ENCODE measurements at places on chromosomes 1 and 21. TPM values are rescaled to one million over a fixed set of nuclear protein-coding genes. Genes with fewer than 3 reads are reported as not detected.

The CCDC28B gene
- 2.0 TPM for total RNA-seq

The PGBD2 gene
- 4.2 TPM for total RNA-seq

The CD247 gene
- total RNA-seq = 0.15 TPM

The GCSAML gene
- total RNA-seq = not detected

The C1QA gene
- not detected for total RNA-seq

The PTPN7 gene
- not detected for total RNA-seq

The RAB3B gene
- total RNA-seq = 9.1 TPM

The FNDC5 gene
- 0.75 TPM for total RNA-seq

The B3GALT6 gene
- 17.5 TPM for total RNA-seq

The TSPAN1 gene
- total RNA-seq = 2.3 TPM

The LSM10 gene
- total RNA-seq = 49.9 TPM

The PLA2G2F gene
- total RNA-seq = not detected

The SCNM1 gene
- total RNA-seq = 45.7 TPM

The ANGPTL1 gene
- total RNA-seq = not detected

The RPTN gene
- not detected for total RNA-seq

The CLDN8 gene
- total RNA-seq = not detected

The CELA2A gene
- not detected for total RNA-seq

The FTCD gene
- 0.08 TPM for total RNA-seq

The EDN2 gene
- 2.8 TPM for total RNA-seq

The FMO4 gene
- 1.2 TPM for total RNA-seq

The WLS gene
- 16.7 TPM for total RNA-seq

The TCHHL1 gene
- total RNA-seq = not detected

The FRRS1 gene
- total RNA-seq = 2.2 TPM

The FCGR2B gene
- not detected for total RNA-seq

The ARHGAP30 gene
- total RNA-seq = 0.09 TPM

The KCNE2 gene
- total RNA-seq = not detected

The CRYBG2 gene
- 1.7 TPM for total RNA-seq

The CRNN gene
- total RNA-seq = not detected

The CZIB gene
- 30.5 TPM for total RNA-seq

The EPHA8 gene
- not detected for total RNA-seq

The SEC16B gene
- 0.83 TPM for total RNA-seq

The INTS7 gene
- 22.6 TPM for total RNA-seq

The ASPM gene
- 30.2 TPM for total RNA-seq

The RAB42 gene
- 2.1 TPM for total RNA-seq

The AMY1C gene
- not detected for total RNA-seq

The SLC16A4 gene
- 41.1 TPM for total RNA-seq

The SPRR2G gene
- total RNA-seq = not detected

The FCRL1 gene
- not detected for total RNA-seq

The ECM1 gene
- total RNA-seq = 2.1 TPM

The RSPH1 gene
- total RNA-seq = 0.63 TPM

The C1orf185 gene
- total RNA-seq = not detected

The ODR4 gene
- total RNA-seq = 20.0 TPM

The CYP4A11 gene
- not detected for total RNA-seq

The CFHR4 gene
- total RNA-seq = not detected

The KCNE1 gene
- total RNA-seq = not detected

The TNFSF18 gene
- total RNA-seq = not detected

The CDK18 gene
- total RNA-seq = 1.1 TPM

The PCSK9 gene
- total RNA-seq = 4.1 TPM

The IVL gene
- 0.07 TPM for total RNA-seq

The LSS gene
- 12.8 TPM for total RNA-seq

The TSEN15 gene
- 29.3 TPM for total RNA-seq

The IVNS1ABP gene
- 28.3 TPM for total RNA-seq

The TDRD5 gene
- 0.02 TPM for total RNA-seq

The AMIGO1 gene
- total RNA-seq = 1.2 TPM

The ROR1 gene
- total RNA-seq = 13.1 TPM

The PLEKHA6 gene
- total RNA-seq = 23.1 TPM

The VCAM1 gene
- total RNA-seq = 0.05 TPM

The CFAP74 gene
- total RNA-seq = not detected
